WTC11 (cell line): ENCODE measurements at places on chromosomes 4 and X.

- peaks cover 36% of the 10 kb centered on the region for H3K4me1 ChIP-seq
- no peaks in the 10 kb centered on the region for H3K36me3 ChIP-seq
- no peak for DNase-seq
- no peak overlapping the region for H3K27ac ChIP-seq
- no peak overlapping the region for H3K4me3 ChIP-seq
Measured at GRCh38 chr4:76536373-76536689, 101.3 kb downstream of the SHROOM3 start.

DNA sequence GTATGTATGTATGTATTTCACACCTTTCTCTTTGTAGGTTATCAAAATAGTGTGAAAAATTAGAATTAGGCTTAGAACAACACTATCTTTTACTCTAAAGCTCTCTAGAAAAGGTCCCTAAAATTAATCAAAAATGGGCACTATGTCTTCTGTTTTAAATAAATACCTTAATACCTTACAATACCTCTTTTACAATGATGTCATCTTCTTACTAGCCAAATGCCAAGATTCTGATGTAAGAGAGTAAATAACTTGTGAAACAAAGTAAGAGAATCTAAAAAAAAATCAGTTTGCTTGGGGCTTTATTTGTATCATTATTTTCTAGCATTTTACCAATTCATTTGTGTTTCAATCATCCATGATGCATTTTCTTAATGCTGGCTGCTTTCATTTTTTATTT lies 402.2 kb upstream of the MAGEB2 start:
- H3K27me3 ChIP-seq, result no peaks in the 10 kb centered on the region
- H3K4me3 ChIP-seq, result no peak overlapping the region
- H3K27ac ChIP-seq, result no peak overlapping the region
- no peak for DNase-seq
- no peaks in the 10 kb centered on the region for H3K36me3 ChIP-seq

DNA sequence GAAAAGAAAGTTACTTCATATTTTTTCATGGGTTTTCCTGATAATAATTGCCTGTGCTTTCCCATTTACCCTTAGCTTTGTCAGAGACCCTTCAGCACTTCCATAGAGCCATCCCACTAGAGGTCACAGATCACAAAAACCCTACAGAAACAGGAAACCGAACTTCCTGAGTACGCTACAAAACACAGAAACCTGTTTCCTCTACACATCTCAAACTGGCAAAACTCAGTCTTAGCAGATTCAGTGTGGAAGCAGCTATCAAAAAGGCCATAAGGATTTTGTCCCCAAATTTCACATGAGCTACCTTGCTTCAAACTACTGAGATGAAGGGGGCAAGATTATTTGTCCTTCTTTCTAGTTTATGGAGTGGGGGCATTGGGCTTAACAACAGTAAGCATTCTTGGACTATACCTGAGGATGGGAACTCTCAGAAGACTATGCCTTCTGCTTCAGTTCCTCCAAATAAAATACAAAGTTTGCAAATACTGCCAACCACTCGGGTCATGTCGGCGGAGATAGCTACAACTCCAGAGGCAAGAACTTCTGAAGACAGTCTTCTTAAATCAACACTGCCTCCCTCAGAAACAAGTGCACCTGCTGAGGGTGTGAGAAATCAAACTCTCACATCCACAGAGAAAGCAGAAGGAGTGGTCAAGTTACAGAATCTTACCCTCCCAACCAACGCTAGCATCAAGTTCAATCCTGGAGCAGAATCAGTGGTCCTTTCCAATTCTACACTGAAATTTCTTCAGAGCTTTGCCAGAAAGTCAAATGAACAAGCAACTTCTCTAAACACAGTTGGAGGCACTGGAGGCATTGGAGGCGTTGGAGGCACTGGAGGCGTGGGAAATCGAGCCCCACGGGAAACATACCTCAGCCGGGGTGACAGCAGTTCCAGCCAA lies at the start of gene MMRN1:
Gene MMRN1 (plus strand): TSS at position 206 of the 902 bp plus-strand sequence. CDS start 118 bp downstream, at position 324.
- H3K4me1 ChIP-seq, result no peaks in the 10 kb centered on the region
- no peaks in the 10 kb centered on the region for H3K36me3 ChIP-seq
- no peaks in the 10 kb centered on the region; the same call in 1 of the 2 replicates for H3K27me3 ChIP-seq

GRCh38 chrX:111353793-111354192 lies 58.2 kb downstream of the DCX start:
- no peaks in the 10 kb centered on the region for H3K36me3 ChIP-seq
- DNase-seq, result no peak
- H3K4me1 ChIP-seq, result no peaks in the 10 kb centered on the region
- H3K4me3 ChIP-seq, result no peak overlapping the region
- peaks cover 18% of the 10 kb centered on the region for H3K27me3 ChIP-seq
- H3K27ac ChIP-seq, result no peak overlapping the region

DNA sequence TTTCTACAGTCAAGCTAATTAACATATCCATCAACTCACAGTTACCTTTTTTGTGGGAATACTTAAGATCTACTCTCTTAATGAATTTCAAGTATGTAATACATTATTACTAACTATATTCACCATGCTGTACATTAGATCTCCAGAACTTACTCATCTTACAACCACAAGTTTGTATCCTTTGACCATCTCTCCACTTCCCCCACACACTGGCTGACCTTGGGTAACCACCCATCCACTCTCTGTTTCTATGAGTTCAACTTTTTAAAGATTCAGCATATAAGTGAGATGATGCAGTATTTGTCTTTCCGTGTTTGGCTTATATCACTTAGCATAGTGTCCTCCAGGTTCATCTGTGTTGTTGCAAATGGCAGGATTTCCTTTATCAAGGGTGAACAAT lies 30.5 kb upstream of the MAGED1 start:
- peaks cover 4% of the 10 kb centered on the region; the same call in 1 of the 2 replicates for H3K36me3 ChIP-seq
- H3K27me3 ChIP-seq, result no peaks in the 10 kb centered on the region
- H3K27ac ChIP-seq, result no peak overlapping the region
- peaks cover 20% of the 10 kb centered on the region for H3K4me1 ChIP-seq
